ENCODE measurements at places on chromosomes 13 and 19.

- no peak for DNase-seq
Observed at GRCh38 chr19:2497186-2497585, 21.3 kb downstream of the GADD45B start.

DNA sequence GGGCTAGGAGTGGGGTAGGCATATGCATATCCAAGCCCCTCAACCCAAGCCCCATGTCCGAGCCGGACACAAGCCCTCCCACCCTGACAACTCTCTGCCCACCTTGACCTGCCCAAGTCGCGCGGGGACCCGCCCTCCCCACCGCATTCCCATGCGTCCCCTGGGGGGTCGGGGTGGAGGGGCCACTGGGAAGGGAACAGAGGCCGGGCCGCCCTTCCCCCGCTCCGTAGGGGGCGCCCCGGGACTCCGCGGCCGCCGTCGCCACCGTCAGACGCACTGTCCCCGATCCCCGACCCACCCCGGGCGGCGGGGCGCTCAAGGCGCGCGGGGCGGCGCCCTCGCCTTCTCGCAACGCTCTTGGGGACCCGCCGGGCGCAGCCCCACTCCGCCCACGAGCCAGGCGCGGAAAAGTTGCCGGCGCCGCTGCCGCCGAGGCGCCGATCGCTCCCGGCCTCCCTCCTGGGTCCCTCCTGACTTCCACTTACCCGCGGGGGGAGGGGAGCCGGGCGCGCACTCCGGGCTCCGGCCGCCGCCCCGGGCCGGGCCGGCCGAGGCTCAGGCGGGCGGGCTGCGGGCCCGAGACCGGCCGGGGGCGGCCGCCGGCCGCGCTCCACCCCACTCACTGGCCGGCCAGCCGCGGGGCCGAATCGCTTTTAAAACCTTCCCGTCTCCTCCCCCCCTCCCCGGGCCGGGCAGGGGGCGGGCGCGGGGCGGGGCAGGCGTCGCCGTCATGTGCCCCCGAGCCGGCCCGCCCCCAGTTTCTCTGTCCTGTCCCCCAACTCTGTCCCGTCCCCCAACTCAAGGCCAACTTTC is 34.4 kb upstream of the NANOS3 start:
- no peak for DNase-seq

- no peak for DNase-seq
Observed at GRCh38 chr13:95564733-95565291, 12.3 kb downstream of the CLDN10 start.

- DNase-seq, result peak; percentile 17
Observed at GRCh38 chr19:28633319-28634018, 579.5 kb downstream of the UQCRFS1 start.

DNA sequence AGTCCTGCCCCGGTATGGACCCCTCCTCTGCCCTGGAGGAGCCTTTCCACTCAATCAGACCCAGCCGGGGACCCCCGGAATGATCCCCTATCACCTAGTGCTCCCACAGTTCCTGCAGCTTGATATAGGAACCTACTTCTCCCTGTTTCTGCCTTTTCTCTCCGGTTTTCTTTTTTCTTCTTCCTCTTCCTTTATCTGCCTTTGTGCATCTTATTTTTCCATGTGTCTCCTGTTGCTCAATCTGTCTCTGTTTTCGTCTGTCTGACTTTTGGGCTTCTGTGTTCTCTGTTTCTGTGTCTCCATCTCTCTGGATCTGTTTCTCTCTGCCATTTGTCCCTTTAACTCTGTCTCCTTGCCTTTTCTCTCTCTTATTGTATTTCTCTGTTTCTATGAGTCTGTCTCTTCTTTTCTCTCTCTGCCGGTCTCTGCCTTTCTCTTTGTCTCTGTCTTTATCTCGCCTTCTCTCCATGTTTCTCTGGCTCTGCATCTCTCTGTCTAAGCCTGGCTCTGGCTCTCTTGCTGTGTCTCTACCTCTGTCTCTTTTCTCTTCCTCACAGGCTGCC is 10.0 kb downstream of the MEGF8 start:
- no peak for DNase-seq

DNA sequence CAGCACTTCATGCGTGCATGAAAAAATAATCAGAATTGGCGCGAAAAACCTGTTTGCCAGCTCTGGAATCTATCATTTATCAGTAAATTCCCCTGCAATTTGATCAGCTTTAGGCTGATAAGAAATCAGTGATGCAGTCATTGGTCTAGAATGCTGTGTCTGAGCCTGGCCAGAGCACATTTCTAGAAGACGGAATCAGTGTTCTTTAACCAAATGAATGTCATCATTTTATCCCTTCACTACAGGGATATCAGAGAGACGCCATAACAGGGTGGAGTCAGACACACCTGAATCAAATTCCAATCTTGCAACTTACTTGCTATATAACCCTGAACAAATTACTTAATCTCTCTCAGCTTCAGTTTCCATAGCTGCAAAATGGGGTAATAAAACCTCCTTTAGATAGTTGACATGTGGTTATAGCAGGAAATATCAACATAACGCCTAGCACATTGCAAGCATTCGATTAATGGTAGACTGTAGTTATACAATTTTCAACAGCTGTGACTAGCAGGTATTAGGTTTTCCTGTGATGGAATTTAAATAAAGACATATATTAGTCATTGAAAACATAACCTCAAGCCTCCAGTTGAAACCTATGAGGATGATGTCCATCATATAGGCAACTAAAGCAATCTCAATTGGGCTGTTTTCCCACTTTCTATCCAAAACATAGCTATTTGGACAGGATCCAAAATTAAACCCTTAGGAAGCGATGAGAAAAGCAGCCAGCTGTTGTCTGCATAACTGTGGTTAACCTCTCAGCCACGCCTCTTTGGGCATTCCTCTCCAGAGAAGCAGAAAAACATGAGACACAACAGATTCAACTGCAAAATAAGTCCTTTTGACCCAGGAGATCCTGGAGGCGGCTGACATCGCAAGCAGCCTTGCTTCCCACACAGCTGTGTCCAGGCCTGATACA is 51.6 kb upstream of the UBL3 start:
- no peak for DNase-seq

- DNase-seq, result no peak
Observed at GRCh38 chr13:47661076-47661475, 340.0 kb downstream of the SUCLA2 start.

DNA sequence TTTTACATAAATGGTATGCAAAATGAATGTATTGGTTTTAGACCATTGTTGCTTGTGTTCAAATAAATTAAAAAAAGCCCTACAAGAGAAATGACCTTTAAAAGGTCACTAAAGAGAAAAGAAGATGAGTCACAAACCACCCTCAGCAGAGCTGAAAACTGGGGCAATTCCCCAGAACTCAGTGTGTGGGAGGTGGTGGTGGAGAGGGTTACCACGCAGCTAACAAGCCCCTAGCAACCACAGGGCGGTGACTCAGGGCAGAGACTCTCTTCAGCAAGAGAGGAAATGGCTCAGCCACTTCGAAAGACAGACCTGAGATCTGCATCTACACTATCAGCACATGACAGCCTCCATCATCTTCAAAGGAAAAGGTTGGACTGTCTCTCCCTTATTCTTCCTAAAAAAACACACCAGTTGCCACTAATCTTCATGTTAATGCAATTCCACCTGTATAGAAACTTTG is 29.4 kb upstream of the NDFIP2 start:
- DNase-seq, result peak; percentile 93

GRCh38 chr13:69391756-69392155 is 715.9 kb upstream of the ATXN8OS start:
- no peak for DNase-seq

DNA sequence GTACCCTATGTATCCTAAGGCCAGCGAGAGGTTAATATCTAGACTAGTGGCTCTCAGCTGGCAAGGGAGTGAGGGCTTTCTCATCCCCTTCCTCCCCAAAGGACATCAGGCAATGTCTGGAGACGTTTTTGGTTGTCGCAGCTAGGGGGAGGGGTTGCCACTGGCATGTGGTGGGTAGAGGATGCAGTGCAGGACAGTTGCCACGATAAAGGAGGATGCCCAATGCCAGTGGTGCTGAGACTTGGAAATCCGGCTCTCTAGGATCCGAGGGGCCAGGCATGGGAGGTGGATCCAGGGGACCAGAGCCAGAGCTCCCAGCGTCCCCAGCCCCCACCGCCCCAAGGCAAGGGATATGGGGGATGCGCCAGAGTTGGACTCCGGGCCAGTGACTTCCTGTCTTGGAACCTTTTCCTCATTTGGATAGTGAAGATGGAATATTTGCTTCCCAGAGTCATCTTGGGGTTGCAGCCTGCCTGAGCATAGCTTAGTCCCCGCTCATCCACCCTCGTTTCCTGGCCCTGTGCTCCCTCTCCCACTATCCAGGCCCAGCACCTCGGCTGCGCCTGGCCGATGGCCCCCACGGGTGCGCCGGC is 4.9 kb downstream of the SSC5D start:
- DNase-seq, result no peak

- no peak for DNase-seq
Observed at GRCh38 chr13:79081942-79082341, 324.1 kb downstream of the RBM26 start.

DNA sequence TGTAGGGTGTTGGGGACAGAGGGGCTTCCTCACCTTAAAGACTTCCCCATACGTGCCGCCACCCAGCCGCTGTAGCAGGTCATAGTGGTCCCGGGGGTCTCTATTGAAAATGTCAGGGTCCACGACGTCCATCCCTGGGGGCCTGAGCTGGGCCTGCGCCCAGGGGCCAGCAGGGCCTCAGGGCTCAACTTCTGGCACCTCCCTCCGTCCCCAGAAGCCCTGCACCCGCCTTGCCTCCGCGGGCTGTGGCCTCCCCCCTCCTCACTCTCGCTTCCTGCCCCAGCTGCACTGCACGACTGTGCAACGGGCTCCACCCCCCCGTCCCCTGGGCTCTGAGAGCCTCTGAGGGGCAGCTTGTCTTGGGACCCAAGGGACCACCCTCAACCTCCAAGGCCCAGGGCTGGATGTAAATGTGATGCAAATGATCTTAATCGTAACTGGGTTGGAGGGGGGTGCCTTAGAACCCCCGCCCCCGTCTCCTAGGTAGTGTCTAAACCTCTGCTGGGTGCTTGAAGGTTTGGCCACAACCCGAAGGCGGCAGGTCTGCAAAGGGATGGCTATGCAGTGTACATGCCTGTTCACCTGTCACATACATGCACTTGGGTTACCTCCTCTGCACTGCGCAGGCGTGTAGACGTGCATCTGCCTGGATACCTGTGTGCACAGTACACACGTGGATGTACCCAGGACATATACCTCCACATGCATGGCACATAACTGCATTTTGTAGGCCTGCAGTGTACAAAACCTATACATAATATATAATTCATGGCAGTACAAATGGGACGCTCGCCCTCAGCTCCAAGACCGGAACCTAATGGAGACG is at the start of gene MAP4K1:
Gene MAP4K1 (minus strand): TSS at position 190 of the 826 bp plus-strand sequence. CDS start 58 bp downstream, at position 132.
- peak; percentile 64 for DNase-seq

- DNase-seq, result no peak
Observed at GRCh38 chr13:47135800-47136503, 239.1 kb upstream of the HTR2A start.

DNA sequence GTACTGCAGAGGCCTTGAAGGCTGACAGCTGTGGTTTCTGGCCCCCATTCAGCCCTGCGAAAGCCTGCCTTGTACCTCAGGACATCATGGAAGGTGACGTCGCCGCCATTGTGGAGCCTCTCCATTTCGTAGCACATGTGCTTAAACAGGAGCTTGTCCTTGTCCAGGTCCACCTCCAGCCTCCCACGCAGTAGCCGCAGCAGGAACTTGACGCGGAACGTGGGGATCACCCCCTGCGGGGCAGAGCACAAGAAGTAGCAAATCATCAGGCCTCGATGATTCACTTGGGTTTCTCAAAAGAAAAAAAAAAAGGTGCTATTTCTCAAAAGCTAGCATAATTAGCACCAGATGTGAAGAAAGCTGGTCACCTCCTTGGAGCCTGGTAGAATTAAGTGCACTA is 351.0 kb downstream of the NALCN start:
- DNase-seq, result no peak

DNA sequence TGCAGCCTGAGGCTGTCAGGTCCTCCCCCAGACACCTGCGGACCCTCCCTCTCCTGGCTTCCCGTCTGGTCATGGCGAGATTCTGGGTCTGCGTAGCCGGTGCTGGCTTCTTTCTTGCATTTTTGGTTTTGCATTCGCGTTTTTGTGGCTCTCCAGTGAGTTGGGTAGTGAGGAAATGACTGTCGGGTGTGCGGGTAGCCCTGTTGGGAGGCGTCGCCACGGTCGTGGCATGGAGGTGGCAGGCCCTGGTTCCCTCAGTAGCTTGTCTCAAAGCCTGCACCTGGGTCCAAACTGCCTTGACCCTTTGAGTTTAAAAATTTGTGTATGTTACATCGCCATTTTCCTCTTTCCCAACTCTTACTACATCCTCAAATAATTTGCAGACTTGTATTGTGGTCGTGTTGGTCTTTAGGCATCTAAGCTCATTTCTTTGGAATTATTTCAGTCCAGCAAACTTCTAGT is 344 bp downstream of the NHLRC3 start:
- peak; percentile 49 for DNase-seq

DNA sequence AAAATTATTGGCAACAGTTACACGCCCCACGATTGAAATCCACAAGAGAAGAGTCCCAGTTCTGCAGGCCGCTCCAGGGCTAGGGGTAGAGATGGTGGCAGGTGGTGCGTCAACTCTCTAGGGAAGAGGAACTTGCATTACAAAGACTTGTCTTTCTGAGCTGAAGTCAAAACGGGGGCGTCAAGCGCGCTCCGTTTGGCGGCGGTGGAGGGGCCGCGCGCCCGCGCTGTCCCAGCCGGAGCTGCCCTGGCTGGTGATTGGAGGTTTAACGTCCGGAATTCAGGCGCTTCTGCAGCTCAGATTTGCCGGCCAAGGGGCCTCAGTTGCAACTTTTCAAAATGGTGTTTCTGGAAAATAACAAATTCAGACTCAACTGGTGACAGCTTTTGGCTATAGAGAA is 38.9 kb downstream of the SOX1 start:
- DNase-seq, result no peak

- no peak for DNase-seq
Observed at GRCh38 chr13:36912973-36913372, 7.1 kb downstream of the SMAD9 start.

GRCh38 chr13:89541091-89542030 is 1806.1 kb upstream of the MIR17HG start:
- DNase-seq, result no peak

DNA sequence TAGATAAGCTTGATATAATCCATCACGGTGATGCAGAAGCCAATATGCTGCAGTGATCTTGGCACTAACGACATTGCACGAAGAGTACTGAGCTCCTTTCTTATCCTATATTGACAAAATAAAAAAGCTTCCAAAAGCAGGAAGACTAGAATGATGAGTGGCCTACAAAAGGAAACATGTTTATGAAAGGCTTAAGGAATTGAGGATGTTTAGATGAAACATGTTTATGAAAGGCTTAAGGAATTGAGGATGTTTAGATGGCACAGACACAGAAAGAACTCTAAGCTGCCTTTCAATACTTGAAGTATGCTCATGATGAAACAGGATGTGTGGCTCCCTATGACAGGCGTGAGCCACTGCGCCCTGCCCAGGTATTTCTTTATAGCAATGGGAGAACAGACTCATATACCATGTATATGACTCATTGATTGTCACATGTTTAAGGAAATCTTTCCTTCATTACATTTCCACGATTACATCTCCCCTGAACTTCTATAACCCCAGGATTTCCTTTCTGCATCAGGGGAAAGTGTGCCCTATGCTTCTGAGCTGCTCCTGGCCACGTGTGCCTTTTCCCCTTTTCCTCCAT is 690.8 kb upstream of the ARGLU1 start:
- DNase-seq, result no peak
